ENCODE measurements at places on chromosomes 7 and 10. TPM values are rescaled to one million over a fixed set of nuclear protein-coding genes. Genes with fewer than 3 reads are reported as not detected.

- DNase-seq, result no peak
Observed at GRCh38 chr7:133118261-133118660, 36.4 kb upstream of the CHCHD3 start.

GRCh38 chr10:95256268-95256667 is 34.5 kb downstream of the PDLIM1 start:
- no peak for DNase-seq

GRCh38 chr10:7971949-7972348 is 82.5 kb upstream of the GATA3 start:
- DNase-seq, result peak; percentile 12

Gene AS3MT
- total RNA-seq, result 2.3 TPM

DNA sequence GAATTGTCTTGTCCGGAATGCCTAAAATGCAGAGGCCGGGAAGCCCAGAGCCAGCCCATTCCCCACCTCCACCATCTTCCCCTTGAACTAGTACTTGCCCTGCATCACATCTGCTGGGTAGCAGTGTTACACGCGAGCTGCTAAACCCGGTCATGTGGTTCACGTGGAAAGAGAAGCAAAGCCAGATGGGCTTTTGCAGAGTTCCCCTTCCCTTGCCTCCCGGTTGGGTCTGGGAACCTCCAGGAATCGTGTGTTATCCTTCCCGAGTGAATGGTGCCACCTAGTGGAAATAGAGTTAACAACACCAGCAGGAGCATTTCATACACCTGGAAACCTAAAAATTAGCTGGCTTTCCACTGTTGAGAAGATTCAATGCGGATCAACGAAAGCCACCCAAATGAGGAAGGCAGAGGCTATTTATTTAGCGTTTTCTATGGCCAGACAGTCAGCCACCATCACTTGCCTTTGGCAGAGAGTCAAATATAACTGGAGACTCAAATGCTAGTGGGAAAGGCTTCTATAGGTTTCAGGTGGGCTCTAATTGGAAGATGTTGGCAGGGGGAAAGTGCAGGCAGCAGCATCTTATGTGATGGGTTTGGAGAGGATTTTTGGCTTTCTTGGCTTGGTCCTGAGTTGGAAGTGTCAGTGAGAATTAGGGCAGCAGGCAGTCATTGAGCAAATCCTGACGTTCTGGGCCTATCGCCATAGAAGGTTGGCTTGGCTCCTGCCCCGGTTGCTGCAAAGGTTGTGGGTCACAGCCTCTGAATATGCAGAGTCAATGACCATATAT is 12.9 kb upstream of the DENND2A start:
- peak; percentile 75 for DNase-seq

DNA sequence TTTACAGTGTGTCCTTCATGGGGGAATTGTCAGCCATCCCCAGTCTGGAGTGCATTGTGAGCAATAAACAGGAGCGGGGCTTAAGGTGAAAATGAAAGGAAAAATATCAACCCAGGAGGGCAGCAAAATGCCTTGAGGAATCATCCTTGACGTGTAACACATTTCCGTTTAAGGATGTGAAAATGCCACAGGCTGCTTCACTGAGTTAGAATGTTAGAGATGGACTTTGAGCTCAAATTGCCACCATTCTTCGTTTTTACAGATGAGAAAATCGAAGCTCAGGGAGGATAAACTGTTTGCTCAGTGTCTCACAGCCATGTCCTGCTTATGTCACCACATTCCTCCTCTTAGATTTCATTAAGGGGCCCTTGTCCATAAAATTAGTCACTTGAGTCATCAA is 23.1 kb downstream of the SORCS3 start:
- no peak for DNase-seq

DNA sequence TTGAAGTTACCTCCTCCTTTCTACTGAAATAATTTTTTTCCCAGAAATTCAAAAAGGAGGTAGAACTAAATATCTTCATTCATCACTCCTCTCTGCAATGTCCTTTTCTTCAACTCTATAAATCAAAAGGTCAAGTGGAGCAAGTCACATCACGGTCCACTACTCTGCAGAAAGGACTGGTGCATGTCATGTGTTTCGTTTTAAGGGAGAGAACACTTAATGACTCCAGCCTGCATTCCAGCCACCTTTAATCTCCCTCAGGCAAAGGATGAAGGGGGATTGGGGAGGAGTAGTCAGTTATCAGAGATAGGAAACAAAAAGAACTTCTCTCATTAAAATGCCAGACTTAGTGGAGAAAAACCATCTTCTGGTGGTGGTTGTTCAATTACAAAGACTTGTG is 78.9 kb downstream of the ANK3 start:
- no peak for DNase-seq

- peak; percentile 48 for DNase-seq
Observed at GRCh38 chr10:32005050-32005449, 51.2 kb downstream of the KIF5B start.

DNA sequence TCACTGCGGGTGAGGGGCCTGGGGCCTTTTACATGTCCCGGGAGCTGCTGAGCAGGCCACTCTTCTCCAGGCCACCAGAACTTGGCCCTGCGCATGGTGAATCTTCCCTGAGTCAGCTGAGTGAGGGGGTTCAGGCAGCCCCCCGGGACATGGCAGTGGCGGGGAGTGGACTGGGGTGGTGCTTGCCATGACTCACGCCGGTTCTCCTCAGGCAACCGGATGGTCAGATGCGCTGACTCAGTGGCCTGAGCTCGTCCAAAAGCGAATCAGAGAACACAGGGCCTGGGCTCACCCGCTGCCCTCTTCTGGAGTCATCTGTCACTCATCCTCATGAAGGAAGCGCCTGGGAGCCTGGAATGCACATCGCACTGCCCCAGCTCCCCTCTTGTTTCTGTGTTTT is 33.5 kb downstream of the HTRA1 start:
- no peak for DNase-seq

DNA sequence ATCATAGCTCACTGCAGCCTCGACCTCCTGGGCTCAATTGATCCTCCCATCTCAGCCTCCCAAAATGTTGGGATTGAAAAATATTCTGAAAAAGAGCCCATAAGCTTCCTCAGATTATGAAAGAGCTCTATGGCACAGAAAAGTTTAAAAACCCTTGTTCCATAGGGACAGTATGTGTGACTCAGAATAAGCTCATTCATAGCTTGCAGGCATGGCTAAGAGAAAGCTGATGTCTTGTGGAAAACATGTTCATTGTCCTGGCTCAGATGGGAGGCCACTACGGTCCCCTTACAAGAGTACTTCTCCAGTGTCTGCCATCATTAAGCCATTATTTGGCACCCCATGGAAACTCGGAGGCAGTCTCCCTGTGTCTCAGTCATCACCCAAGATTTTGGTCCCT is 64.0 kb downstream of the CCDC3 start:
- no peak for DNase-seq

- DNase-seq, result no peak
Observed at GRCh38 chr10:105252911-105253310, 611.8 kb downstream of the SORCS3 start.

DNA sequence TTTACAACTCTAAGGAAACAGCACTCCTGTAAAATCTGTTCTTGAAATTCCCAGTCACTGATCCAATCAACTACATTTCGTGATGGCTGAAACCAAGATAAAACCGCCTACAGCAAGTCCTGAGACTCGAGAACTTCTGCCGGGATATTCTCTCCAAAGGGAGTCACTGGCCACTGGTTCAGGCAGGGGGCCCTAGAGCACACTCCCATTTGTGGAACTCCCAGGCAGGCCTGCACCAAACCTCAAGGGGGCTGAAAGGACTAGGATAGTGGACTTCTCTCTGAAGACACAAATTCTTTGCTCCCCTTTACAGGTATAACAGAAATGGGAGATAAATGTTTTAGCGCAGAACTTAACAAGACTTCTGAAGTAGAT is 16.3 kb downstream of the CYTH3 start:
- DNase-seq, result no peak

Gene NRAP
- 3.0 TPM for total RNA-seq

Gene CPA4
- total RNA-seq, result 1.6 TPM

DNA sequence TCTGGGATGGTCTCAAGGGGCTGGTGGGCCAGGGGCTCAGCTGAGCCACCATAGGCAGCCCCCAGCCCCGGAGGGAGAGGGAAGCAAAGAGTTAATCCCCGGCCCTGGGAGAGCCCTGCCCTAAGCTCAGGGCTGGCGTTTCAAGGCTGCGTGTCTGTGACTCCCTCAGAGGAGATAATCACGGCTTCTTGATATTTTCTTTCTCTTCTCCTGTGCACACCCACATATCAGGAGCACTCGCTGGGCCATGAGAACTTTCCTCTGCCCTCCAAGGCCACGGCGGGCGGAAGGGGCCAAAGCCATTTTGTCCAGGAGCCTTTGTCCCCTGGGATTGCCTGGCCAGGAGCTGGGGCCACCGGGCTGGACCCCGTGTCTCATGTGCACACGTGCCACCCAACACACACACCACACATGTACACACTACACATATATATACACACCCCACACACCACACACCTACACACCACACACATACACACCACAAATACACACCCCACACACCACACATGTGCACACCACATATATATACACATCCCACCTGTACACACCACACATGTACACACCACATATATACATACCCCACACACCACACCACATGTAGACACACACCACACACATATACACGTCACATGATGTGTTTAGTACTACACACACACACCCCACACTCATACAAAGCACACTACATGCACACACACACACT is 16.9 kb downstream of the VENTX start:
- DNase-seq, result no peak

Gene NUTM2D
- total RNA-seq, result 0.75 TPM

DNA sequence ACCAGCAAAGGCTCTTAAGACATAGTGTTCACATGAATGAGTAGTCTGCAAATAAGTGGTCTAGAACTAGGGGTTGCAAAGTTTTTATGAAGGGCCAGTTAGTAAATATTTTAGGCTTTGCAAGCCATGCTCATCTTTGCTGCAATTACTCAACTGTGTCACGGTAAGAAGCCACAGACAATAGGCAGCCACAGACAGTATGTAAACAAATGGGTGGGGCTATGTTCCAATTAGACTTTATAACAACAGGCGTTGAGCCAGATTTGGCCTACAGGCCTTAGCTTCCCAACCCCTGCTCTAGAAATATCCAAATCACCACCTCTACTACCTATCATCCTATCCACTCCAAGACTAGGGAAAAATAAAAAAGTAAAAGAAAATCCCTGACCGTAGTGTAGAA is 9.2 kb downstream of the IKZF5 start:
- DNase-seq, result no peak

DNA sequence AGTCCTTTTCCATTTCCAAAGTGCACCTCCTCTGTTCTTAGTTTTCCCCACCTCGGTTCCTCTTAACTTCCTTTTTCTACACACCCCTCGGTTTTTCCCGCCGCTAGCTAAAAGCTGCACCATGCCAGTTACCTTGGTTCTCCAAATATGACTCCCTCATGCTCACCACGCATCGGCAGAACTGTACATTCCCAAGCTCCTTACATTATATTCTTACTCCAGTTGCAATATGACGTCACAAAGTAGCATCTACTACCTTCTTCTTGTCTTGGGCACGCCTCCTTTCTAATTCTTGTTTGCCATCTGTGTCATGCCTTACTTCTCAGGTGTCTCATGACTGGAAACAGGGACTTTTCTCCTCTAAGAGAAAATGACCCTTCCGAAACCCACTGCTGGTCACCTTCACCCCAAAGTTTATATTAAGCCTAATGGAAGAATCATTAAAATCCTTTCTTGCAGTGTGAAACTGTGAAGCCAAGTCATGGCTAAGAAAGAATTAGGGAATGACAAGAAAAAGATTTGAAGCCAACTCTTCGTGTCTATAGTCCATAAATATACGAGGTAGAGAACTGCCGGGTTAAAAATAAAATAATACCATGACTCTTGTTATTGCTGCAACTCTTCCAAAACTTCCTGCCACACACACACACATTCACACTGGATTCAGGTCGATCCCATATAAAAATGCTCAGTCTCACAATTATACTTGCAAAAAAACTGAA is 1.7 kb downstream of the ESYT2 start:
- DNase-seq, result no peak

- DNase-seq, result no peak
Observed at GRCh38 chr7:20075992-20076820, 141.0 kb downstream of the MACC1 start.

Gene SLC39A12
- total RNA-seq, result not detected

GRCh38 chr10:79411546-79412495 is 33.6 kb downstream of the ZCCHC24 start:
- DNase-seq, result no peak

GRCh38 chr10:47419421-47419820 is 35.3 kb upstream of the ZNF488 start:
- no peak for DNase-seq

- DNase-seq, result no peak
Observed at GRCh38 chr10:73635781-73636180, 5.5 kb downstream of the MYOZ1 start.

Gene SUN3
- not detected for total RNA-seq

DNA sequence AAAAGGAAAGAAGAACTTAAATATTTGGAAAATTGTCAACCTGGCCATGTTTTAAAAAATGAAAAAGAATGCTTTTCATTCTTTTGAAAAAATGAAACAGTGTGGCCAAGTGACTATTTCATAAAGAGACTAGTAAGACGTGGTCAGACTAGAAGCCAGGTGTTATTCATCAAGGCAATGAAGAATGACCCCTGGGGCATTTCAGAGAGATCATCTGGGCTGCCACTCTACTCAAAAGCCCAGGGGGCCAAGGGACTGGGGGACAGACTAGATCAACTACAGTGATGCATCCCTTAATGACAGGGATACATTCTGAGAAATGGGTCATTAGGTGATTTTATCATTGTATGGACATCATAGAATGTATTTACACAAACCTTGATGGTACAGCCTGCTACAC is 199.4 kb downstream of the STK31 start:
- no peak for DNase-seq

DNA sequence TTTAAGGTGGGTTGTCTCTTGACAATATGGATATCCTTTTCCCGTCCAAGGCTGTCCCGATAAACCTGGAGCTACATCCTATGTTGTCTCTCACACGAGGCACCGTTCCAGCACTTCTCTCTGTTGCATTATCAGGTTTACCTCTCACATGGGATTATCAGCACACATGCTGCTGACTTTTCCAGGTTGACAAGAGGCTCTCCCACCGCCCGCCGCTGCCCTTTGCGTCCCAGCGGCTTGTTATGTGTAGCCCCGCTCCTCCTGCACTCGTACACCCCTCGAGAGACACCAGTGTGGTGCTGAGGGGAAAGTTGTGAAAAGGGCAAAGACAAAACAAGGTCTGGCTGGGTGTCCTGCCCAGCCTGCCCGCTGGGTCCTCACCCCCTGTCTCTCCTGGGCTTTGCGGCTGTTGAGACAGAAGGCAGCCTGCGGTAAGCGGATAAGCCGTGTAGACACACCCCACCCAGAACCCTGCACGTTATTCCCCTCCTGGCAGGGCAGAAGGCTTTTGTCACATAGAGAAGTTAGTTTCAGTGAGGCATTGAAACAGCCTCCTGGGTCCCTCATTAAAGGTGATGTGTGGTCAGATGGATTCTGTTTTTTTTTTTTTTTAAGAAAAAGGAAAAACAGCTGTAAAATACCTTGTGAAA is 38.7 kb downstream of the UBE3C start:
- DNase-seq, result no peak
